ENCODE measurements at places on chromosomes 3 and 15.

GRCh38 chr15:23648920-23649515, 1.4 kb upstream of the MAGEL2 start:
- peak; percentile 49 for DNase-seq

- no peak for DNase-seq
These were observed 95.3 kb upstream of the SLC2A2 start for GRCh38 chr3:171121801-171122200.

DNA sequence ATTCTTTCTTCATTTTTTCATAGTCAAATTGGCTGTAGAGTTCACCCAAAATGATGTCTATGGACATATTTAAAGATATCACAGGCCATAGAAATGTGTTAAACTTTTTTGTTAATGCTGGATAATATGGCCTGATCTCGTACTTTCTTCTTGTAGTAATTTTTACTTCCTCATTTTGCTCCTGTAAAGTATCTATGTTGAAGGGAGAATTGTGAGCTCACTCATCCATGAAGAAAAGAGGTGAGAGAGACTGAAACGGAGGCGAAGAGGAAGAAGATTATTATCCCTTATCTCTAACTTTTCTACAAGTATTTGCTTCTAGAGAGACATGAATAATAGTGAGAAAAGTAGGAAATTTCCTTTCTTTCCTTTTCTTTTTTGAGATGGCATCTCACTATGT, 613.8 kb upstream of the TBL1XR1 start:
- DNase-seq = no peak

GRCh38 chr3:42080453-42080872, 10.7 kb upstream of the TRAK1 start:
- peak; percentile 72 for DNase-seq

Data from urothelium cell line (cell line).